ENCODE measurements at places on chromosomes 6 and 20. TPM values are rescaled to one million over a fixed set of nuclear protein-coding genes. Genes with fewer than 3 reads are reported as not detected.

The ANGPT4 gene
- not detected for total RNA-seq

The CNR1 gene
- not detected for total RNA-seq

The HLA-DMA gene
- 18.3 TPM for total RNA-seq

The ALDH8A1 gene
- 1.1 TPM for total RNA-seq

The TCP11 gene
- total RNA-seq = not detected

The CRISP2 gene
- not detected for total RNA-seq

The PAX1 gene
- not detected for total RNA-seq

The LY6G6F gene
- not detected for total RNA-seq

The TTLL9 gene
- total RNA-seq = 1.8 TPM

The SLC22A3 gene
- not detected for total RNA-seq

DNA sequence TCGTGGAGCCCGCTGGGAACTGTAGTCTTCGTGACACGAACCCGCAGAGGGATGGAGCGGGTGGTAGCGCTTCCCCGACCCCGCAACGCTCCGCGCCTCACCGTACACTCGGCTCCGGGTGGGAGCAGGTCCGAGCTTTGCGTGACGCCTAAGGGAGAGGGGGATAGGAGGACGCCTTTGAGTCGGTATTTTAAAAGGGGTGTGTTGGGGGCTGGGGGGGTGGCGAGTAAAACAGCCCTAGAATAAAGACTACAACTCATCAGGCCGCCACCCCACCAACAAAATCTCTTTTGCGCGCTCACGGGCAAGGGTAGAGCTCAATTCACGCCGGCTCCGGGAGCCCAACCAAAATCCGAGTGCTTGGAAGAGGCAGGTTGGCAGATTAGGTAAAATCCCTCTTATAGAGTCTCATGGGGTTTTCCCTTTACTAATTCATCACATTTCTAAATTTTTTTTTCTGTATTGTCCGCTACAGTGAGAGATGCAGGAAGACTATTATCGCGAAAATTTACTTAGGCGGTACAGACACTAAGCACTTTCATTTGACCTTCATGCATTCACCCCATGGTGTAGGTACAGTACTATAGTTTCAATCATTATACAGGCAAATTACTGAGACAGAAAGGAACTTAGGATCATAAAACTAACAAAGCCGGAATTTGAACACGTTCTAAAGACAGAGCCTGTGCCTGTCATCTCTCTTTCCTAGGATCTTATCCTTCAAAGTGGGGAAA is 706 bp upstream of the SNX14 start:
- no peak for DNase-seq

GRCh38 chr6:53938810-53939209 is 144.0 kb downstream of the LRRC1 start:
- DNase-seq = no peak

DNA sequence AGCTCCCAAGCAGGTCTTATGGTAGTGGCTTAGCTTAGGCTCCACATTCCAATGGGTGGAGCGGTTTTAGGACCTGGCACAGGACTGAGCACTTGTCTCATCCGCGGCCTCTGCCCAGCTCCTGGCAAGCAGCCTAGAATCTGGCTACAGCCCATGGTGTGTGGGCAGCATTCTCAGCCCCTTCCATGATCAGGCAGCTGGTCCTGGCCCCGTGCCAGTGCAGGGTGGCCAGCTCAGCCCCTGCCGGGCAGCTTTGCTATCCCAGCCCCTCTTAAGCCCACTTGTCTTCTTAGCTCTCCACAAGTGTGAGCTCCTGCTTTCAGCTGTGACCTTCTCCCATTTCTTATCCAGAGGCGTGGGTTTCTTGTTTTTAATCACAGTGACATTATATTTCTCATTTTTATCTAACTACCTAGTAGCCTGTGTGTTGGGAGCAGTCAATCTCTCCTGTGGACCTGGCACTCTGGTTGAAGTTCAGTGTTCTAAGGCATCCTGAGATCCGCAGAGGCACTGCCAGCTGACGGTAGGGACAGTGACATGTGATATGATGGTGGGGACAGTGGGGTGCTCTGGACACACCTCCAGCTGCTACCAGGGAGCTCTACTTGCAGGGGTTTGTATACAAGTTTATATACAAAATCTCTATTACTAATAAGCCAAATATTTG is 119.9 kb upstream of the PRND start:
- peak; percentile 77 for DNase-seq

GRCh38 chr20:48523191-48523995 is 304.4 kb downstream of the PREX1 start:
- peak; percentile 53 for DNase-seq

DNA sequence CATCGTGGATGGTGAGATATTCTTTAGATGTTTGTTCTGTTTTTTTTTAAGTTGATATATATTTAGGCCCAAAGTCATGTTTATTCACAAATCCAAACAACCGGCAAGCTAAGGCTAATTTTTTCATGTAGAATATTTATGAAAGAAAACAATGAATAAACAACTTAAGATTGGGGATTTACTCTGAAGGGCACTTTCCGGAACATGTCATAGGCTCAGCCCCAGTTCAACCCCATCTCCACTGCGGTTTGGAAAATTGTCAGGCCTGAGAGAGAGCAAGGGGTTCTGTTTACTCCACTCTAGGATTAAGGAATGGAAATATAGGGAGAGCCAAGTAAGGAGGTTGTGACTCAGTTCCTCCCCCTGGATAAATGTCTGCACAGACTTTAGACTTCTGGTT is 18.3 kb downstream of the RPS6KA2 start:
- no peak for DNase-seq

DNA sequence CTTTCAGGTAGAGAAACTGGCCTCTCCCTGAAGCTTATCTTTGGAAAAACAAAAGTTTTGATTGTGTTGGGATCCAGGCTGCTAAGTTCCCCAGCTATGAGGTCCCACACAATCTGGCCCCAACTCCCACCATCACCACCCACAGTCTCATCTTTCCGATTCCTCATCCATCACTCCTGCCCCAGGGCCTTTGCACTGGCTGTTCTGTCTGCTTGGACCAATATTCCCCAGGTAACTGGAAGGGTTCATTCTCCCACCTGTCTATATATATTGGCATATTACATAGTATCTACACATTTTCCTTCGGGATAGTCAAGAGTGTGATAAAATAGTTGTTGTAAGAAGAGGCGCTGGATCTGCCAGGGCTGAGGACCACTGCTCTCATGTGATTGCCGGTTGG is 52.0 kb downstream of the CPNE5 start:
- DNase-seq = no peak

DNA sequence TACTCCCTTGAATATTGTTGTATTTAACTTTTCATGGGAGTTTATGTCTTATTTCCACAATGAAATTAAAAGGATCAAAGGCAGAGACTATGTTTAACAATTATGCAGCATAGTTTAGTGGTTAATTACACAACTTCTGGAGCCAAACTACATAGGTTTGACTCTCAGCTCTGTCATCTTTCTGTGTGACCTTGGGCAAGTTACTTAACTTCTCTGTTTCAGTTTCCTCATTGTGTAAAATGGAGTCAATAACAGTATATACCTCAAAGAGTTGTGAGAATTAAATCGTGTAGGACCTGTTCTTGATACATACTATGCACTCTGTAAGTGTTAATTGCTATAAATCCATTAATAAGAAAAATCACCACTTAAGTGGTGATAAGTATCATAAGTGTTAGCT is 48.3 kb downstream of the BTBD9 start:
- no peak for DNase-seq

DNA sequence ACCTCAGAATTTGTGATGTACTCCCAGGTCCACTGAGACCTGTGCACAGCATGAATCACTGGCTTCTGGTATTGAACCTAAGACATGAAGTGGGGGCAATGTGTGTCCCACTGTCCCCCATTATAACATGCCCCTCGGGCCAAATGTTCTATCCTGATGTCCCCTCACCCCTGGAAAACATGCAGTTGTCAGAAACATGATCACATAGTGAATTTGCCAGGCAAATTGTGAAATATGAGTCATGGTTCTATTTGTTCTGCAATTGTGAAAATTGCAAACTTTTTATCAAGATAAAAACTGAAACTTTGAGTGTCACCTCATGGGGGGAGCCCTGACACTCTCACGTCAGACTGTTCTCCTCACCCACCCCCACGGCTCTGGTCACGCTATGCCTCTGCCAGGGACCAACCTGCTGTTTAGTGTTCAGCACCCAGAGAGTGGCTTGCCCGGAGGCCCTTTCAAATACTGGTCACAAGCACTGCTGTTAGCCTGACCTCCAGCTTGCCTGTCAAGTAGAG is 305.3 kb downstream of the CLIC5 start:
- DNase-seq = peak; percentile 66

GRCh38 chr6:16731478-16732051 is 29.7 kb downstream of the ATXN1 start:
- no peak for DNase-seq

GRCh38 chr6:81977486-81977885 is 225.0 kb upstream of the TENT5A start:
- DNase-seq = no peak

DNA sequence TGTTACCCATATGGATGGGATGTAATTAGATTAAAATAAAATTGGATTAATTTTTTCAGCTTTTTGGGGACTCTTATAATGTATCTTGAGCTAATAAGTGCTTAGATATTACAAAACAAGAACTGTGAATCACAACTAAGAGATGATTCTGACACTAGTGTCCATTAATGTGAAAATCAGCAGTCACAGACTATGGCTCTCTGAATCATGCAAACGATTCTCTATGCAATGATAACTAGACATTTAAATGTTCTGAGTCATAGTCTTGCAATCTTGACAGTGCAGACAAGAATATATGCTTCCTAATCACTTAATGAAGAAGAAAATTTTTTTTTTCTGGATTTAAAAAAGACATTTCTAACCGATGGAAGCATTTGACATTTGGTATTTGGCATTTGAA is 82.2 kb upstream of the OPRM1 start:
- no peak for DNase-seq

DNA sequence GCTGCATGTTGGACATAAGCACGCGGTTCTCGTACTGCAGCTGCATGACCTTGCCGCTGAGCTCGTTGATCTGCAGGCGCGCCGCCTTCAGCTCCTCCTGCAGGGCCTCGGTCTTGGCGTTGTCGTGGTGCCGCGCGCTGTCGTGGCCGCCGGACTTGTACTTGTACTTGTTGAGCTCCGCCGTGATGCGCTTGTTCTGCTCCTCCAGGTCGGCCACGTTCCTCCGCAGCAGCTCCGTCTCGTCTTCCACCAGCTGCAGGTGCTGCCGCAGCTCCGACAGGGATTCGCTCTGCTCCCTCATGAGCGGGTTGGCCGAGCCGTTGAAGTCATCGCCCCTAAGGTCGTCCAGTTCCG is 16.6 kb upstream of the KIAA0408 start:
- DNase-seq = no peak

GRCh38 chr6:112603726-112604125 is 256.6 kb downstream of the RFPL4B start:
- no peak for DNase-seq

- DNase-seq = no peak
These were observed 30.4 kb upstream of the STXBP5 start for GRCh38 chr6:147173675-147174308.

Data from PC-9 (cell line).